ENCODE measurements at places on chromosomes 4 and X. TPM values are rescaled to one million over a fixed set of nuclear protein-coding genes. Genes with fewer than 3 reads are reported as not detected.

The GLRB gene
- total RNA-seq, result 2.7 TPM

The KDR gene
- 60.7 TPM for total RNA-seq

DNA sequence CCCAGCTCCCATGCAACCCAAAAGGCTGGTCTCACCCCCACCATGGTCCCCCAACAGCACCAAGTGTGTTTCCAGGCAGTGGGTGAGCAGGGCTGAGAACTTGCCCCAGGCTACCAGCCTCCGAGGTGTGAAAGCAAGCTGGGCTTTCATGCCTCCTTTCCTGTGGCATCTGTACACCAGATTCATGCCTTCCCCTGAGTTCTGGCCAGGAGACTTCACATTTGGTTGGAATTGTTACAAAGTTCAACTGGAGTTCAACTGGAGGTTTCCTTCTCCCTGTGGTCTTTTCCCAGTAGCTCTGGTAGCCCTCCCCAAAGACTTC lies 77.6 kb upstream of the RAB40AL start:
- DNase-seq, result no peak

The FREM3 gene
- total RNA-seq, result not detected

GRCh38 chrX:36581030-36581429 lies 427.1 kb upstream of the FAM47C start:
- no peak for DNase-seq

DNA sequence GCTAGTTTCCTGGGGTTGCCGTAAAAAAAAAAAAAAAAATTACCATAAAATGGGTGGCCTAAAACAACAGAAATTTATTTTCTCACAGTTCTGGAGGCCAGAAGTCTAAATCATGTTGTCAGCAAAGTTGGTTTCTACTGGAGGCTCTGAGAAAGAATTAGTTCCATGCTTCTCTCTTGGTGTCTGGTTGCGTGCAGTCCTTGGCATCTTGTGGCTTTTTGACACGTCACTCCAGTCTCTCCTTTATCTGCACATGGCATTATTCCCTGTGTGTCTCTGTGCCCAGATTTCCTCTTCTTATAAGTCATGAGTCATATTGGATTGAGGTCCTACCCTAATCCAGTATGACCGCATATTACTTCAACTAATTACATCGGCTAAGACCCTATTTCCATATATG lies 38.7 kb downstream of the SPATA4 start:
- DNase-seq, result no peak

GRCh38 chr4:40367451-40367850 lies 32.3 kb downstream of the CHRNA9 start:
- DNase-seq, result no peak

GRCh38 chr4:16079046-16079445 lies 4.8 kb downstream of the PROM1 start:
- no peak for DNase-seq

DNA sequence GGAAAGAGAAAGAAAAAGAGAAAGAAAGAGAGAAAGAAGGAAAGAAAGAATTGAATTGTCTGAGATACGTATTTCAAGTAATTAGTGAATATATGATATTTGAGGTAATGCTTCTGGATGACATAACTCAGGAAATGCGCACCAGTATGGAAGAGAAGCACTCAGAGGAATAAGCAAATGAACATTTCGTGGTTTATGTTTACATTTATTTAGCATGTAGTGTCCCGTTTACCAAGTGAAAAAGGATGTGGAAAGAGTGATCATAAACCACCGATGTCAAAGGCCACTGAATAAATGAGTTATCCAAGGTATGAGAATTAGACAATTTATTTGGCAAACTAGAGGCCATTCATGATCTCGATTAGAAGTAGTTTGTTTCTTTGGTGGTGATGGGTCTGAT lies 200.4 kb downstream of the ARAP2 start:
- no peak for DNase-seq

DNA sequence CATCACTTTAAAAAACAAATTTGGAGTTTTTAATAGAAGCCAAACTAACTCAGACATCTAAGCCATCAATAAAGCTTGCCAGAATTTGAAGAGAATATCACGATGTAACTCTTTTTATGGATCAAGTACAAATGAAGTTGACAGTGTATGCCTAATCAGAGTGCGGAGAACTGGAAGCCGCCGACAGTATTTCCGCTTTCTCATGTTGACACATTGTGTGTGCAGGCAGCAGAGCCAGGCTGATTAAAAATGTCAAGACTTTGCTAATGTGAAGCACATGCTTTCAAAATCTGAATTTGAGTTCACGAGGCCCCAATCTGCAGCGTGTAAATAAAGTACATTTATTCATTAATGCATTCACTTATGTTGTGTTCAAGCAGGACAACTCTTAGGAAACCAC lies 161.2 kb downstream of the TENM3 start:
- no peak for DNase-seq

- DNase-seq, result no peak
Observed at GRCh38 chrX:45758738-45759397, 558.2 kb upstream of the DIPK2B start.

DNA sequence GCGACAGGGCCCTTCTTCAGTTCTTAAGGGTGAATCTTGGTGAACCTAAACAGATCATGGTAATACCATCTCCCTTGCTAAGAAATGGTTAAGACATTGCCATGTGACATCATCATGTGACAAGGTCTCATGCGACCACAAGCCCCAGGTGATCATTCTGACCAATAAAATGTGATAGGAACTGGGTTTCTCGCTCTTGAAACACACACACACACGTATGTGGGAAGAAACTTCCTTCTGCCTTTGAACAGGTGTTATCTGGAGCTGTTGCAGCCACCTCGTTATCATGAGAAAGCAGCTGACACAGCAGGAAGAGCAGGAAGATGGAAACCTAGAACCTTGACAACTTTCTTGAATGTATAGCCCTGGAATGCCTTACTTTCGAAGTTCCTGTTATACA lies 10.2 kb downstream of the SOD3 start:
- DNase-seq, result no peak

The CXCL5 gene
- 3.3 TPM for total RNA-seq

DNA sequence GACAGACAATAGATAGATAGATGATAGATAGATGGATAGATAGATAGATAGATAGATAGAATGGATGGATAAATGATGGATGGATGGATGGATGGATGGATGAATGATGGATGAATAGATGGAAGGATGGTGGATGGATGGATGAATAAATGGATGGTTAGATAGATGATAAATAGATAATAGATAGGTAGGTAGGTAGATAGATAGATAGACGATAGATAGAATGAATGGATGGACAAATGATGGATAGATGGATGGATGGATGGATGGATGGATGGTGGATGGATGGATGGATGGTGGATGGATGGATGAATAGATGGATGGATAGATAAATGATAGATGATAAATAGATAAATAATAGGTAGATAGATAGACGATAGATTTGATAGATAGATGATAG lies 287.4 kb downstream of the CRLF2 start:
- DNase-seq, result no peak

DNA sequence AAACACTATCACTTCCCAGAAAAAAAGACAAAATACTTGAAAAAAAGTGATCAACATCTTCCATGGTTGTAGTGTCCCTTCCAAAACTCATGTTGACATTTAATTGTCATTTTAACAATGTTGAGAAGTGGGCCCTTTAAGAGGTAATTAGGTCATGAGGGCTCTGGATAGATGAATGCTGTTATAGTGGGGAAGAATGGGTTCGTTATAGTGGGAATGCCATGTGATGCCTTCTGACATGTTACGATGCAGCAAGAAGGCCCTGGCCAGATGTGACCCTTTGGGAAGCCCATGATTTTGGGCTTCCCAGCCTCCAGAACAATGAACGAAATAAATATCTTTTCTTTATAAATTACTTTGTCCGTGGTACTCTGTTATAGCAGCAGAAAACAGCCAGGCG lies 4.0 kb upstream of the SLC10A6 start:
- DNase-seq, result no peak

The ENAM gene
- not detected for total RNA-seq

The HTN1 gene
- total RNA-seq, result not detected

DNA sequence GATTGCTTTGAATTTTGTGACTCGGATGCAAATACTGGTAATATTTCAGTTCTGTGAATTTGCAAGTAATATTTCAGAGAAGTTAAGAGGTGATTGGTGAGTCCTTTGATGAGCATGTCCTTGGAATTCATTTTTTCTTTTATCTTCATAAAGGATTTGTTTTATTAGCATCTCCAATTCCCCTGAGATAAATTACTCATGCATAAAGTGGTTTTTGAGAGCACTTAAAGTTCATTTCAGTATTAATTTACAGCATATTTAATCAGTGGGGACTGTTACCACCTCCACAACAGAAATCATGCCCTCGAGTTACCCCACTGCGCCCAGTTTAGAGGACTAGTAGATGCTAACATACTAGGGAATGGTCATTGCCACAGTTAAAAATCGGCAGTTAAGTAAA lies 65.0 kb downstream of the ZFX start:
- DNase-seq, result no peak
